ENCODE measurements at places on chromosomes 6 and 20.

DNA sequence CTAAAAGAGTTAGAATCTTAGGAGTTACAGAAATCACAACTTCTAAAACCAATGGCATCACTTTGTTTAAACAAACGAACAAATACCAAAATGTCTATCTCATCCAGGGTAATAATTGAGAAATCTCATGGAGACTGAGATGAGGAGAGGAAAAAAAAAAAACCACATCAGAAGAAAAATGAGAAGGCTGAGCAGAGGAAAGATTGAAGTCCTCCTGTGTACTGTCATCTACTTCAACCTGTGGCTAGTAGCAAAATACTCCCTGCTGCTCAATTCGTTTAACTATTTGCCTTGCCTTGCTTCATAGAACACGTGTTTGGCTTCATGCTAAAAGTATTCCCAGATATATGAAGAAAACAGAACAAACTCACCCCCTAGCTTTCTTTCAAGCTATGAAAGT, 143.7 kb downstream of the PDE10A start:
- no peak for DNase-seq

- no peak for DNase-seq
Measured at GRCh38 chr20:38602185-38602581, 574 bp downstream of the ARHGAP40 start.

GRCh38 chr6:39902786-39903465, 31.3 kb downstream of the MOCS1 start:
- DNase-seq: no peak

DNA sequence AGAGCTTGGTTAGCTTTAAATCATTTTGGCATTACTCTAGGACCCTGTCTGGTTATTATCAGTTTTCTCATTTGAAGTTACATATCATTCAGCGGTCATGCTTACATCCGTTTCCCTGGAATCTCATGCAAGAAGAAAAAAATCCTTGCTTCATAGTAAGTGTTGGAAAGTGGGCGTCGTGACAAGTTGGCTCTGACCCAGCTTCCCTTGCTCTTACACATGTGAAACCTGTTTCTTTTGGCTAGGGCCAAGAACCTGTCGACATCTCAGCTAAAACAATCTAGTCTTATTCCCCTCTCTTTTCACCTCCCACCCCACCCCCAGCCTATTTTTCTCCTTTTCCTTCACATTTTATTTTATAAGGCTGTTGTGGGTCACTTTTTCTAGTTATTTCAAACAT, 45.5 kb downstream of the ANKS1A start:
- no peak for DNase-seq

DNA sequence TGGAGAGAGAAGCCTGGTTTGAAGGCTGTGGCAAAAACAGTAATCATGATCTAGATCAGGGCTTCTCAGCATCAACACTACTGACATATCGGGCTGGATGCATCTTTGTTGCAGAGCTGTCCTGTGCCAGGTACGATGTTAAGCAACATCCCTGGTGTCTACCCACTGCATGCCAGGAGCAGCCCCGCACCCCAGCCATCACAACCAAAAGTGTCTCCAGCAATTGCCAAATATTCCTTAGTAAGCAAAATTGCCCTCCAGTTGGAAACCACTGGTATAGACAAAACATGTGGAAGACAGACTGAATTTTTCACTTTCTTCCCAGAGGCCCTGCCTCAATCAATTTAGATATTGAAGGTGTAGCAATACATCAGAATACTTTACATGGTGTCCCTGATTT, 147.6 kb upstream of the NRN1 start:
- no peak for DNase-seq

DNA sequence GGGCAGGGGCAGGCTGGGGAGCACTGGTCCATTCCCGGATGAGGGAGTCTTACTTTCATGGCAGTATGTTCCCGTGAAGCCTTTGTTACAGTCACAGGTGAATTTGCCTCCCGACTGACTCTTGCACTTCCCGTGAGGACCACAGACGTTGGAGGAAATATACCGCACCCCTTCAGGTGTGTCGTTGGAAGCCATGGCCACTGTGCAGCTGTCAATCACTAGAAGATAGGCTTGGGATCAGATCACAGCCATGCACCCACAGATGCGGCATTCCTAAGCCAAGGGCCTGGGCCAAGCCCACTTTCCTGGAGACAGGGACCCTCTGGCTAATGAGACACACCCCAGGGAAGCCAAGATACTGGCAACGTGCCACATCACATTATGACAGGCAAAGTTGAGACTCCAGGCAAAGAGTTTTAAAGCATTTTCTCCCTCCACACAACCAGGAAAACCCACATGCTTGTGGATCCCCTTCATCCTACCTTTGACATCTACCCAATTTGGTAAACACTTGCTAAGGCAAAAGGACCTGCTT, 26.8 kb downstream of the JAG1 start:
- no peak for DNase-seq

GRCh38 chr6:167429353-167429752, 104.5 kb downstream of the TTLL2 start:
- DNase-seq: no peak

DNA sequence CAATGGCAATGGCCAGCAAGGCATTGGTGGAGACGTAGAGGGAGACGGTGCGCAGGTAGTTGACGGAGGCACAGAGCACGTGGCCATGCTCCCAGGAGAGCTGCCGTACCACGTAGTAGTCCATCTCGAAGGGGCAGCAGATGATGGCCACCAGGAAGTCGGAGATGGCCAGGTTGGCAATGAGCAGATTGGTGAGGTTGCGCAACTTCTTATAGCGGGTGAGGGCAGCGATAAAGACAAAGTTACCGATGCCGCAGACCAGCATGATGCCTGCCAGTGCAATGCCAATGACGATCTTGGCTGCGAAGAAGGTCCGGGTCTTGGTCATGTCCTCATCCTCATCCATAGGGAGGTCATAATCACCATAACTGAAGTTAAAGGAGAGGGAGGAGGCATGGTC, 2.8 kb downstream of the PROKR2 start:
- DNase-seq: no peak

DNA sequence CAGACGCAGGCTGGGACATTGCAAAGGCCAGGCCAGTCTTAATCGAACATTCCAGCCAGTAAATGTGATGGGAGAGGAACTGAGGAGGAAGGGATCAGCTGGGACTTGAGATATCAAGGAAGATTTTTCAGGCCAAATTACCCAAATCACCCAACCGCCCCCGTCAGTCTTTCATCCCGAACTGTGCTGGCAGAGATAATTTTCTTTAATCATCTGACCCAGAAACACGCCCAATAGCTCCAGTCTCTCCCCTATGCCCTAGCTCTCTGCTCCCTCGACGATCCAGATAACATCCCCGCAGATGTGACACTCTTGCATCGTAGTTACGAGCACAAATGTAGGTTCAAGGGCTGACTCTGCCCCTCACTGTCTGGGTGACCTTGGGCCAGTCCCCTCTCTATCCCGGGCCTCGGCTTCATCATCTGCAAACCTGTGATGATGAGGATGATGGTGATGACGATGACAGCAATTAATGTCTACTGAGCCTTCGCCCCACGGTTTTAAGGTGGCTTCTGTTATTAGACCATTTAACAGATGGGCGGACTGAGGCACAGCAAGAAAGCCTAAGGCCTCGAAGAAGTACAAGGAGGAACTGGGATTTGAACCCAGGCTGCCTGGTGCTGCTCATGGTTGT, 118.6 kb downstream of the PREX1 start:
- DNase-seq: no peak

DNA sequence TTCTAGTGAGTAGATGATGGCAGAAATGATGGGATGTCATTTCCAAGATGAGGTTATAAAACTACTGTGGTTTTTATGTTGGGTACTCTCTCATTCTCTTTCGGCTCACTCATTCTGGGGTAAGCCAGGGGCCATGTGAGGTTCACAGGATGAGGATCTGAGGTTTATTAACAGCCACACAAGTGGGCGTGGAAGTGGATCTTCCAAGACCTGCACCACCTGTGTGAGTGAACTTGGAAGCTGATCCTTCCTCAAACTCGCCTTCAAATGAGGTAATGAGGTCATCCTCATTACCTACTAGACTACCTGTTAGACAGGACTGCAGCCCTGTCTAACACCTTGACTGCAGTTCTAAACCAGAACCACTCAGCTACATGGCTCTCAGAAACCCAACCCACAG, 45.1 kb upstream of the TAGAP start:
- no peak for DNase-seq

DNA sequence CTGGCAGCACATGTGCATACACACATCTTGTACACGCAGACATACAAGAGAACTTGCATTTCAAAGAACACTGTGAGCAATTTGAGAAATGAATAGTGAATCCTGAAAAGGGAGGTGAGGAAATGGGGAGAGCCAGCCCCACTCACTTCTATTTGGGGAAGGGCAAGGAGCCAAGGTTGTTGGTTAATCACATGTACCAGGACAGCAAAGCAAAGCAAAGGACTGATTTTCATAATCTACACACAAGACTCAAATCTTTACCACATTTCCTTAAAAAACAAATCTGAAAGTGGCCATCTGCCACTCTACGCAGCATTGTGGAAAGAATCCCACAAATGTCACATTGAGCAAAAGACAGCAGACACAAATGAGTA, 35.0 kb upstream of the KIF16B start:
- no peak for DNase-seq

DNA sequence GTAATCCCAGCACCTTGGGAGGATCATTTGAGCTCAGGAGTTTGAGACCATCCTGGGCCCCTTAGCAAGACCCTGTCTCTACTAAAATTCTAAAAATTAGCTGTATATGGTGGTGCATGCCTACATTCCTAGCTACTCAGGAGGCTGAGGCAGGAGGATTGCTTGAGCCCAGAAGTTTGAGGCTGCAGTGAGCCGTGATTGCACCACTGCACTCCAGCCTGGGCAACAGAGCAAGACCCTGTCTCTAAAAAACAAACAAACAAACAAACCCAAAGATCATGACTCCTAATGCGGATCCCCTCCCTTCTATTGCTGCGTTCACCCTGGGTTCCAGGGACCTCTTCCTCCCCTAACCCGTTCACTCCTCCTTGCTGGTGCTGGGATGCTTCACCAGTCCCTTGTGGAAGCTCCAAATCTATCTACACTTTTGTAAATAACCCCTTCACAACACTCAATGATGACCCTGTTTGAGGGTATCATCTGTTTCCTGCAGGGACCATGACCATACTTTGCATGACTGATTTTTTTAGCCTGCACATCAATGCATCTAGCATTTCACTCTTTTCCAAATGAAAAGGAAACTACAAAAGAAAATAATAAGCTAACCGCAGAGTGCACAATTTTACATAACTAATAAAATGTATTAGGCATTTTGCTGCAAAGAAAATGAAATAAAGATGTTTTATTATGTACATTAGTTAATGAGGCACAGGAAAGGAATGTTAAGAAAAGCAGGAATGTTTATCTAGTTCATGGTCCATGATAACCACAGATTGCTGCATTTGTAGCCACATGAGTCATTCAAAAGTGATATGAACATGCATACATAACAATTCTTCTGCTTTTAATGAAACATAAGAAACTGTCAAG, 30.5 kb upstream of the IPCEF1 start:
- no peak for DNase-seq

DNA sequence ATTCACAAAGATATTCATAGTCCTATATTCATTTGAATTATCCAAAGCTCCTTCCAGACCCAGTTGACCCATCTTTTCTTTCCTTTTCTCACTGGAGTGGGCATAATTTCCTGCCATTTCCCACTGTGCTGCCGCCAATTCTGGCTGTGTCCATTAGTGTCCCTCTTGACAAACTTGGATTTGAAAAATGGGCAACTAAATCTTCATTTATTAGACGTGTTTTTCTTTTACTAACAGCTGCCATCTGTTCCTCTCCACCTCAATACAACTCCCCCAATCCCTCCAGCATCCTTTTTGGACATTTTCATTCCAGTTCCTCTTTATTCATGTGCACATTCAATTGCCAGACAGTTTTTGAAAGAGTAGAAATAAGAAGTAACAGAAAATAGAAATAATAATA, 90.5 kb downstream of the PCSK2 start:
- DNase-seq: no peak

DNA sequence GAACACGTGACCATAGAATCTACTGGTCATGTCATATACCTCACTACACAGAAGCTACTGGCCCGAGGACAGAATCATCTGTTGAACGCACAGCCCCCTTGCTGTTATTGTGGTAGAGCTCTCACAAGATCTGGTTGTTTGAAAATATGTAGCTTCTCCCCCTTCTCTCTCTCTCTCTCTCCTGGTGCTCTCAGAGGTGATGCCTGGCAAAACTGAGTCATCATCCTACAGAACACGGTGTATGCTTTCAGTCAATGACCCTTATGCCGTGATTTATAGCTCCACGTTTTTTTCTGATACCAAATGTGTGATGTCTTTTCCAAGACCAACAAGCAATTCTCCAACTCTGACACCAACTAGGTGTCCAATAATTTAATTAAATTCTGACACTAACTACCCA, 13.0 kb upstream of the RBM24 start:
- DNase-seq: no peak

DNA sequence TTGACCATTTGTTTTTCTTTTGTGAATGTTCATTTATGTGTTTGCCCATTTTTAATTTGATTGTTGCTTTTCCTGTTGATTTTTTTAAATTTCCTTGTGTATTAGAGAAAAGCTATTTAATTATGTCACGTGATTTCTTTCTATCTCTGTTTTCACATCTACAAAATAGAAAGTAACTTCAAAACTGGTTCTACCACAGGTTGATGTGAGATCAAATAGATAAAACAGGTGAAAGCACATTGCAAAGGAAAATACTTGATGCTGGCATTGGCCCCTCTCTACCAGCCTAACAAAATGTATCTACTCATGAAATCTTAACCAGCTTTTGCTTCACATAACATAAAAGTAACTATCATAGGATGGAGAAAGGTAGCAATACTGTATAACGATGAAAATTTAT, 129.2 kb downstream of the TMEM242 start:
- peak; percentile 13 for DNase-seq

- no peak for DNase-seq
Measured at GRCh38 chr6:125354649-125355048, 52.9 kb upstream of the HDDC2 start.

DNA sequence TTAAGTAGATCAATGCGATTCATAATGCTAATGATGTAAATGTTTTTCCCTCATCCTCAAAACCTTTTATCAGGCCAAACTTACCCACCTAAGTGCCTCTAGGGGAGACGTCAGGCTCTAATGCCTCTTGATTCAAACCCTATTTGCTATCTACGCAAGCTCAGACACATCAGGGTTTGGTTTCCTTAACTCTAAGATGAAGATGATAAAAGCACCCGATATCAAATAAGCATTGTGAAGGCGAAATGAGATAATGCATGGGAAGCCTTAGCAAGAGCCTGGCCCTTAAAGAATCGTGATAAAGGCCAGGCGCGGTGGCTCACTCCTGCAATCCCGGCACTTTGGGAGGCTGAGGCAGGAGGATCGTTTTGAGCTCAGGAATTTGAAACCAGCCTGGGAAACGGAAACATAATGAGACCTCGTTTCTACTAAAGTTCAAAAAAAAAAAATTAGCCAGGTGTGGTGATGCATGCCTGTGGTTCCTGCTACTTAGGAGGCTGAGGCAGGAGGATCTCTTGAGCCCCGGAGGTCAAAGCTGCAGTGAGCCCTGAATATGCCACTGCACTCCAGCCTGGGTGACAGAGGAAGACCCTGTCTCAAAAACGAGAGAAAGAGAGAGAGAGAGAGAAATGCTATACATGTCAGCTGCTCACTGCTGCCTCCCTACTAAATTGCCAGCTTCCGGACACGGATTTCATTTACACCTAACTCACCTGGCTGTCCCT, 13.5 kb downstream of the CNKSR3 start:
- DNase-seq: no peak

Measured in CD4-positive, CD25-positive, alpha-beta regulatory T cell (primary cell).